ENCODE measurements at places on chromosomes 13 and 19.

GRCh38 chr13:45737571-45738017 lies 35.5 kb downstream of the CBY2 start:
- peak; percentile 25 for DNase-seq

- no peak for DNase-seq
Observed at GRCh38 chr13:108525827-108526226, 103.6 kb upstream of the MYO16 start.

GRCh38 chr19:42191855-42192254 lies 25.6 kb downstream of the DEDD2 start:
- DNase-seq, result no peak

DNA sequence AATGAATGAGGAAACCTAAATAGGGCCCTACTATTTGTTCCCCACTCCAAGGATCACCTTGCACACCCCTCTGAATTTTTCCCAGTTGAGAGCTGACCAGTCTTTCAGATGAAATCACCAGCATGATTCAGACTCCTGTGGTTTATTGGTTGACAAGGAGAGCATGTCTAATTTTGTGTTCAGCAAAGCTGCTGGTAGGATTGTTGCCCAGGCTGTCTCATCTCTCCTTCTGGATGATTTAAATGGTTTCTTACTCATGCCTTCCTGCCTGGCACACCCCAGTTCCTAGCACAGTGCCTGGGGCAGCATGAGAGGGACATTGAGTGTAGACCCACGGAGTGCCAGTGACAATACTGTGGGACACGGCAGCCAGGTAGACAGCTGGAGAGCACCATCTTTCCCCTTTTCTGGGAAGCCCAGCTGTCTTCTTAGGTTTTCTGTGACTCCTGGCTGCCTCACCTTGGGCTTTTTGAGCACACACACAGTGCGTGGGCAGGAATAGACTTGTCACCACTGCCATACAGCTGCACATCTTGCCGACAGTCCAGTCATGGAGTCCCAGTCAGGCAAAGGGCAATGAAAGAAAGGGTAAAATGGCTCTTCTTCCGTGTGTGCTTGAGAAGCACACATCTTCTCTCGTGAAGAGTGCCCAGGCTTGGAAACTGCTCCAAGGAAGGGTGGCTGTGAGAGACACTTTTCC lies 12.3 kb downstream of the FGF9 start:
- no peak for DNase-seq

- DNase-seq, result no peak
Observed at GRCh38 chr19:34179066-34179465, 6.8 kb downstream of the LSM14A start.

DNA sequence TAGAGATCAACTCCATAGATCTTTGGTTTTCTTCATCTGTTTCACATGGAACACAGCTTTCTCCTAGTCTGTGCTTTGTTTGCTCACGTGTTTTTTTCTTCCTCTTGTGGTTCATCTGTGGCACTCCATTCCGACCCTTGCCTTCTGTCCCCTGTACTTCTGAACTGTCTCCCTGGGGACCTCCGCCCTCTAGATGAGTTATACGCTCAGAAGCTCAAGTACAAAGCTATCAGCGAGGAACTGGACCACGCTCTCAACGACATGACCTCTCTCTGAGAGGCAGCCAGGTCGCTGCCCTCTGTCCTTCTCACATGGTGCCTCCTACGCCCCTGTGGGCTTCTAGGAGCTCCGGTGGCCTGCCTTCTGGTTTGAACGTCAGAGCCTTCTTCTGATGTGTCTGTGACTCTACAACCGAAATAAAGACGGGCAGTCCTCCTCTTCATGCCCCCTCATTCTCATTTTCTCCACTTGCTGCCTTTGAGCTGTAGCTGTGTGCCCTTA lies 16.6 kb upstream of the RAB8A start:
- no peak for DNase-seq

Measured in A673 (cell line).